Renal cortical epithelial cell (primary cell): ENCODE measurements at places on chromosomes 7 and 10. TPM values are rescaled to one million over a fixed set of nuclear protein-coding genes. Genes with fewer than 3 reads are reported as not detected.

The CHST15 gene
- total RNA-seq = 33.7 and 38.3 TPM in 2 replicates

- DNase-seq = peak; percentile 43
Measured at GRCh38 chr10:59434463-59435321, 72.3 kb upstream of the FAM13C start.

- DNase-seq = no peak
Measured at GRCh38 chr7:749140-749551, 22.1 kb upstream of the PRKAR1B start.

GRCh38 chr7:73892003-73892999, 31.3 kb downstream of the TMEM270 start:
- no peak for DNase-seq

DNA sequence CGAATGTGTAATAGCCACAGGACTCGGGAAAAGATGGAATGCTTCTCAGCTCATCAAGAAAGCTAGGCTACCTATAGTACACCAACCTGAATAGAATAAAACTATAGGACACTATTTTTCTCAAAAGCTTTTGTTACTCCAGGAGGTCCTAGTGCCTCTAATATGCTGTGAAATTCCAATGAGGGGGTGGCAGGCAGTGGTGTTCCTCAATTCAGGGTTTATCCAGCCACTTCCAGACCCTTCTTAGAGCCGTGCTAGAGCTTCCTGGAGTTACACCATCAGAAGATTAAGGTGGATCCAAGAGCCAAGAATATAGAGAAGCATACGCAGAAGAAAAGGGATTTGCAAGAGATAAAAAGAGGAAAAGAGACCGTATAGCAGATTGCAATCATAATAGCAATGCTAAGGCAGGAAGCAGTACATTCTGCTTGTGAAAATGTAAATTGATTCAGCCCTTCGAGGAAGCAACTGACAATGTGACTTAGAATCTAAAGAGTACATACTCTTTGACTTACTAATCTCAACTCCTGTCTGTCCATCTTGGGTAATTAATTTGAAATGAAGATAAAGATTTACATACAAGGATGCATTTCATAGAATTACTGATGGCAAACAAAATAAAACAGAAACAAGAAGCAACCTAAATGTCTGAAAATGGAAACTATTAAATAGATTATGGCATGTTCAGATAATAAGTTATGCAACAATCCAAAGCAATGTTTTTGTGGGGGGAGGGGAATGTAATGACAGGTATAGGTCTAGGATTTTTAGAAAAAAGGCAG, 2.1 kb downstream of the ST8SIA6 start:
- no peak for DNase-seq

DNA sequence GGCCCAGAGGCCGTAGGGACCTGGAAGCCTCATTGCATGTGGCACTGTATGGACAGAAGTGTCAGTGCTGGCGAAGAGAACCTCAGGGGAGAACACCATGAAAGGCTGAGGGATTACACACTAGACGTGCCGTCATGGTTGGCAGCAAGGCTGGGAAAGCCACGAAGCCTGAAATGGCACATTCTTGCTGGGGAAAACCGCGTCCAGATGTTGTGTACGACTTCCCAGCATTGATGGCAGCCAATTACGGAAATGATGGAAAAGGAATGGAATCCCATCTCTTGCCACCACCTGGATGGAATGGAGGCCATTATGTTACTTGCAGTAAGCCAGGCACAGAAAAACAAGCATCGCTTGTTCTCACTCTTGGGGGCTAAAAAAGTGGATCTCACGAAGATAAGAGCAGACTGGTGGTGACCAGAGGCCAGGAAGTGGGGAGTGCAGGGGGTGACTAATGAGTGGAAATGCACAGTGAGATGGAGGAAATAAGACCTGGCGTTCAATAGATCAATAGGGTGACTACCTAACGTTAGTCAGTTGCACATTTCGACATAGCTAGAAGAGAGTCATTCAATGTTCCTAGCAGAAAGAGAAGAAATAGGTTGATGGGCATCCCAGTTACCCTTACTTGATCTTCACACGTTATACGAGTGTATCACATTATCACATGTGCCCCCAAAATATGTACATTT, 14.6 kb upstream of the PWWP2B start:
- no peak for DNase-seq
